ENCODE measurements at places on chromosomes 4 and X.

GRCh38 chr4:175308236-175308635, 390.1 kb downstream of the ADAM29 start:
- DNase-seq, result no peak

GRCh38 chr4:67207941-67208441, 337.3 kb downstream of the CENPC start:
- peak; percentile 27 for DNase-seq

- DNase-seq, result peak; percentile 15
Measured at GRCh38 chr4:184587221-184587620, 62.0 kb downstream of the CASP3 start.

- no peak for DNase-seq
Measured at GRCh38 chr4:8278009-8278395, 8.4 kb downstream of the HTRA3 start.

GRCh38 chrX:11564546-11564945, 101.2 kb downstream of the ARHGAP6 start:
- no peak for DNase-seq

- DNase-seq, result no peak
Measured at GRCh38 chr4:151719956-151720334, 40.9 kb downstream of the GATB start.

- no peak for DNase-seq
Measured at GRCh38 chr4:57093845-57094831, 16.0 kb downstream of the IGFBP7 start.

DNA sequence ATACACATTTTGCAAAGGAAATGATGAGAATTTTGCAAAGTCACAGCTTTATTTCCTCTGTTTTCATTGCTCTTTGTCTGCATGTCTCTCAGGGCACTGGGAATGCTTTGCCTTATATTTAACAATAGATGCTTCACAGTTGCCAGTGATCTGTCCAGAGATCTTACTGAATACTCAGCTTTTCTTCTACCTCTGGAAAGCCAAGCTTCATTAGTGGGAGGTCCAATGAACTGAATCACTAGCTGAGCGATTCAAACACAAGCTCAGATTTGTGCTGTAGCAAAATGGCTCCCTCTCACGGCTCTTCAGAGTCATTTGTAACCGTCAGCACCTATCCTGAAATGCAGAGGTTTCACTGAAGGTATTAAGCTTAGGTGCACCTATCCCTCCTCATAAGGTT, 138.9 kb downstream of the DCLK2 start:
- peak; percentile 94 for DNase-seq

GRCh38 chr4:27082776-27083175, 222.1 kb downstream of the STIM2 start:
- no peak for DNase-seq

GRCh38 chrX:30343206-30343605, 34.0 kb upstream of the NR0B1 start:
- no peak for DNase-seq

- no peak for DNase-seq
Measured at GRCh38 chr4:183171484-183172267, 72.6 kb downstream of the WWC2 start.

- no peak for DNase-seq
Measured at GRCh38 chr4:184382189-184382846, 92.0 kb downstream of the IRF2 start.

GRCh38 chr4:78940752-78941151, 1.5 kb upstream of the PAQR3 start:
- no peak for DNase-seq
